ENCODE measurements at places on chromosomes 3 and 15.
A peak's percentile ranks its signal among the peaks of the same experiment; 100 is the strongest.

GRCh38 chr15:58182460-58183163, 44.4 kb downstream of the AQP9 start:
- DNase-seq: no peak

DNA sequence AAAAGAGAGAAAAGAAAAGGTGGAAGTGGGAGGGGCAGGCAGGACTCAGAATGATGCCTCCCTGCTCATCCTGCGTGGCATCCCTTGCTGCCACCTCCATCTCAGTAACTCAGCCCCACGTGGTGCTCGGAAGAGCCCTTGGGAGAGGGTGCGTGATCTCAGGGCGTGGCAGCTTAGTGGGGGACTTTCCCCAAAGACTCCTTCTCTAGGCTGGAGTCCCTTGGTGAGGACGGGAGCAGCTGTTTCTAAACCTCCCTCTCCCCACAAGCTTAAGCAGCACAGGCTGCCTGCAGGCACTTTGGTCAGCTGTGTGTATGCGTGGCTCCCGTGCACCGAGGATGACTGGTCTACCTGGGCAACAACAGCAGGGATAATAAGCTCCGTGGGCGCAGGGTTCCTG, 7.4 kb upstream of the ANPEP start:
- no peak for DNase-seq

DNA sequence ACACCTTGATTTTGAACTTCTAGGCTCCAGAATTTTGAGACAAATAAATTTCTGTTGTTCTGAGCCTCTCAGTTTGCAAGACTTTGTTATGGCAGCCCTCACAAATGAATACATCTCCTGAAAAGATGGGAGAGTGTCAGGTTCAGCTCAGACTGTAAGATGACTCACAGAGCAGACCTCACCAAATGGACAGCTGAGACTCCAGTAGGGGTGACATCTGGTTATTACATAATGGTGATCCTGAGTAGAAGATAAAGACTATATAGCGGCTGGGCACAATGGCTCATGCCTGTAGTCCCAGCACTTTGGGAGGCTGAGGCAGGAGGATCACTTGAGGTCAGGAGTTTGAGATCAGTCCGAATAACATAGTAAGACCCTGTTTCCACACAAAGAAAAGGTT, 26.2 kb upstream of the MTMR14 start:
- DNase-seq: no peak

- no peak for DNase-seq
Measured at GRCh38 chr3:30140356-30141075, 465.9 kb upstream of the TGFBR2 start.

DNA sequence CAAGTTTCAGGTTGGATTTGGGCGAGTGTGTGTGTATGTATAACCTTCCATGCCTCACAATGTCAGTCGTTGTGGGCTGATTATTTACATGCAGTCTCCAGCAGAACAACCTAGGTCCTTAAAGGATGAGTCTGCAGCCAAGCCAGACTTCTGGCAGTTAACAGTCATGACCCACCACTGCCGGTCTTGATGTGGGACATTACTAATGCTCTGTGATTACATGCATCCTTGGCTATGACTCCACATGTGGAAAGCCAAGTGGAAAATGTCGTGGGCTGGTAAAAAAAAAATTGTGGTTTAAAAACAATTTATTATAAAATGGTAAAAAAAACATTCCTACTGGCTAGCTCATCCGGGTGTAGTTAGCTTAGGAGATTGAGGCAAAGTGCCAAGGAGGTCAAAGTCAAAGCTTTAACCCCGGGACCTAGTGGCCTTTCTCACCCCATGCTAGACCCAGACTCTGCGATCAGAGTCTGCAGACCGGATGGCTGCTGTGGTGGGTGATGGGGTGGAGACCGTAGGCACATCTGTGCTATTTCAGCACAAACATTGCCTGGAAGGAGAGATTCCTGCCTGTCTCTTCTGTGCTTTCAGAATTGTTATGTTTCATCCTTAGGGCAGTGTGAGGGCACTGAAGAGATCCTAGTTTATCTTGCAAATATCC, 6.8 kb downstream of the RARRES1 start:
- no peak for DNase-seq

DNA sequence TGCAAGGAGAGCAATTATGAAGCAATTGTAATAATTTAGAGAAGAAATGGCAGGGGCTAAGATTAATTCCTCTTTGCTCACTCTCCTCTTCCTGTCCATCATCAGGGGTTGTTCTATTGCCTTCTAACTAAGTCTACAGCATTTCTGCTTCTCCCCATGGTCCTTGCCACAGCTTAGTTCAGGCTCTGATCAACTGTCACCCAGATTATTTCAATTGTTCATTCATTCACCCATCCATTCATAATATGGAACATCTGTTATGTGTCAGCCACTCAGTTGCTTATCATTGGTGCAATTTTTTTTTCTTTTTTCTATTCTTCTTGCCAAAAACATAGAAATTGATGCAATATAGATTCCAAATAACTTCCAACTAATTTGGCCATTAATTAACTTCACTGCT, 93.2 kb downstream of the CD47 start:
- no peak for DNase-seq

- DNase-seq: no peak
Measured at GRCh38 chr15:70241561-70242320, 144.0 kb upstream of the TLE3 start.

- no peak for DNase-seq
Measured at GRCh38 chr3:114873591-114873990, 273.5 kb downstream of the ZBTB20 start.

- peak; percentile 71 for DNase-seq
Measured at GRCh38 chr3:51686512-51687215, 15.6 kb downstream of the TEX264 start.

DNA sequence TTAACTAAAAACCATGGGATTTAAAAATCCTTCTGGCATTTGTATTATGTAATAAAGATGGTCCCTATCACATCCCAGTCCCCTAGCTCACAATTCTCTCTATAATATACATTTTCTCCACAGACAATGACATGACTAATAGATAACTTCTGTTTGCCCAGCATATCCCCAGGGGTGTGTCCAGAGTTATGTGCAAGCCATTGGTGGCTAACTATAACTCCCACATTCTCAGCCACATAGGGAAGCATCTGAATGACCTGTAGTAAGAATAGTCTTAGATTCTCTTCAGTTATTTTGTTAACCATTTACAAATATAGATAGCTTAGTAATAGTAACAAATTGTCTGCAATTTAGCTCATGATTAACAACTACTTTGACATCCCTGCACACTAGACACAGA, 52.2 kb upstream of the RBSN start:
- no peak for DNase-seq

DNA sequence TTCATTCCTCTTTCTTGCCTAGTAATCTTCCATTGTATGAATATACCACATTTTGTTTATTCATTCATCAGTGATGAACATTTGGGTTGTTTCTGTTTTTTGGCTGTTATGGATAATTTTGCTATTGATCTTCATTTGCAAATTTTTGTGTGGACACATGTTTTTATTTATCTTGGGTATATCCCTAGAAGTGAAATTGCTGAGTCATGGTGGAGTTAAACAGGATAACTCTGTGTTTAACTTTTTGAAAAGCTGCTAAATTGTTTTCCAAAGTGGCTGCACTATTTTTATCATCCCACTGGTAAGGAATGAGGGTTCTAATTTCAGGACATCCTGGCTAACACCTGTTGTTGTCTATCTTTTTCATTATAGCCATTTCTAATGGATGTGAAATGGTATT, 74.6 kb upstream of the ARL6 start:
- DNase-seq: no peak

DNA sequence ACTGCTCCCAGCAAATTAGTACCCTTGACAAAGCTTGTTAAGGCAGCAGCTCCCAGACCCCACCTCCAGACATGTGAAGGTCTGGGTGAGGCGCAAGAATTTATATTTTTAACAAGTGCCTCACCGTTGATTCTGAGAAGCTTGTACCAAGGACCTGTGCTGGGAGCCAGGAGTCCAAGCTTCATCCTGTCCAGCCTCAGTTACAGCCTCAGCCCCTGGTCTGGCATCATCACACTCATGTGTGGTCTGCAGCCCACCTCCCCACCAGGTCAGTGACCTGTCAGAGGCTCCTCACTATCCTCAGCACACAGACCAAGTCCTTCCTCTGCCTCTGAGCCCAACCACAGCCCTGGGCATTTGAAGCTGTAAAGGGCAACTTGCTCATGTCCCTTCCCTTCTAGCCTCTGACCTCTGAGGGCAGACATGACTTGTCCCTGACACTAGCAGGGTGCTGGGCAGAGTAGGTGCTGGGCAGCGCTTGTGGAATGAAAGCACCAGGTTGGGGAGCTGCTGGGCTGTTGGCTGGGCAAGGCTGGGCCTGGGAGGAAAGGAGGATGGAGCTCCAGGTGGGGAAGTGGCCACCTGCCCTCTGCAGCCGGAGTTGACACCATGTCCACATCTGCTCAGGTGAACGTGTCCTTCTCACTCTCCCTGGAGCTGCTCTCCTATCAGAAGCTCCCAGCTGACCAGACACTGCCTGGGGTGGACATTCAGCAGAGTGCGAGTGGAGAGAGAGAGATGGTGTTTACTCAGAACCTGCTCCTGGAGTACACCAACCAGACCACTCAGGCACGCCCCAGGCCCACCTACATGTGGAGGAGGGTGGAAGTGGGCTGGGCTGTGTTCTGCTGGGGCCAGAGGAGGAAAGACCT, 16.9 kb downstream of the ACAA1 start:
- DNase-seq: no peak

DNA sequence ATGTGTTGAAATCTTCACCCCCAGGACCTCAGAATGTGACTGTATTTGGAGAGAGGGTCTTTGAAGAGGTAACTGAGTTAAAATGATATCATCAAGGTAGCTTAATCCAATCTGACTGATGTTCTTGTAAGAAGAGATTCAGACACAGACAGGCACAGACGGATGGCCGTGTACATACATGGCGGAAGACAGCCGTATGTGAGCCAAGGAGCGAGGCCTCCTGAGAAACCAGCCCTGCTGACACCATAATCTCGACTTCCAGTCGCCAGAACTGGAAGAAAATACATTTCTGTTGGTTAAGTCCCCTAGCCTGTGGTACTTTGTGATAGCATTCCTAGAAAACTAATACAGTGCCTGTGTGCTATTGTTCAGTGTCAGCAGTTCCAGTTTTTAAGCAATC, 73.6 kb downstream of the APBA2 start:
- DNase-seq: no peak

DNA sequence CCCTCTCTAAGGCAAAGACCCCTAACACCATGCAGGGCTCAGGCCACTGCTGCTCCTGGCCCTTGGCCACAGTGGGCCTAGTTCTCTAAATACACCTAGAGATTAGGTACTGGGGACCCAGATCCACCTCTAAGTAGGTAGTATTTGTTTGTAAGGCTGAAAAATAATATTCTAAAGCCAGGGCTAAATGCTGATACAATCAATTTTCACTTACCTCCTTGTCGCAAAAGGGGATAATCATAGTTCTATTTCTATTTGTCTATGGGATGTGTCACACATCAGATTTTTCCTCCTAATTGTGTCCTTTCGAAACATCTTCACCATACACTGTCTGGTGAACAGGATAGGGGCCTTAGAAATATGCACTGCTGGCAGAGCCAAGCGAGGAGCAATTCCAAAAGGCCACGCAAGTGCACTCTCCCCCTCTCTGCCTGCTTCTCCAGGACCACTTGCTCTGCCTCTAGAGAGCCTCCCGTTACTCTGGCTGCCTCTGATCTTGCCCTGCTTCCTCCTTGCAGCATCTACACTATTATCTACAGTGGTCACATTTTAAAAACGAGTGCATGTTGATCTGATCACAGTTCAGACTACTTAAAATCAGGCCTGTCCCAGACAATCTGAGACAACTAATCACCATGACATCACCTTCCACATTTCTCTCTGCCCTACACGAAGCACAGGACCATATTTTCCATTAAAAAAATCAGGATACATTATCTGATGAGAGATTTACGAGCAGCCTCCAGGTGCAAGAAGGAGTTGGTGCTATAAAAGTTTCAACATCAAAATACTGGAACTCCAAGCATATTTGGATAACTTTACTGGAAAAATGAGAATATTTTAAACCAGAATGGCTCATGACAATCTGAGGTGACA, 115.4 kb downstream of the MYLK start:
- no peak for DNase-seq

GRCh38 chr15:78408961-78409360, 29.1 kb upstream of the IREB2 start:
- no peak for DNase-seq

GRCh38 chr3:52243791-52244628, 1.5 kb upstream of the PPM1M start:
- DNase-seq: no peak

DNA sequence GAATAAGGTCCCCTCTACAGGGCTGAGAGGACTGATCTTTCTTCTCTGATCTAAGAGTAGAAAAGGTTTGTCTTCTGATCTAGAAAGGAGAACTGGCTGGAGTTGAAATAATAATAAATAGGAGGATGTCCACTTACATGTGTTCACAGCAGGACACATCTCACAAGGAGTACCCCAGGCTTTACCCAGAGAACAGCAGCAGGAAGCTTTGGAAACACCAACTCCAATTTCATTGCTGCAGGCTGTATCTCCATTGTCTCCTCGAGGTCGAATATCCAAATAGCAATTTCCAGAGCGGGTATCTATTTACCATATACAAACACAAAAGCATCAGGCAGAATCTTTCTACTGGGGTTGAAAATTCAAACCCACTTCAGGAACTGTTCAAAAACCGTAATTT, 136.6 kb downstream of the DUT start:
- DNase-seq: no peak

GRCh38 chr3:146550743-146551510, 6.5 kb upstream of the PLSCR1 start:
- no peak for DNase-seq

- DNase-seq: no peak
Measured at GRCh38 chr3:60841355-60841754, 409.9 kb downstream of the FHIT start.

GRCh38 chr3:104521606-104522336, 844.9 kb upstream of the ALCAM start:
- no peak for DNase-seq

DNA sequence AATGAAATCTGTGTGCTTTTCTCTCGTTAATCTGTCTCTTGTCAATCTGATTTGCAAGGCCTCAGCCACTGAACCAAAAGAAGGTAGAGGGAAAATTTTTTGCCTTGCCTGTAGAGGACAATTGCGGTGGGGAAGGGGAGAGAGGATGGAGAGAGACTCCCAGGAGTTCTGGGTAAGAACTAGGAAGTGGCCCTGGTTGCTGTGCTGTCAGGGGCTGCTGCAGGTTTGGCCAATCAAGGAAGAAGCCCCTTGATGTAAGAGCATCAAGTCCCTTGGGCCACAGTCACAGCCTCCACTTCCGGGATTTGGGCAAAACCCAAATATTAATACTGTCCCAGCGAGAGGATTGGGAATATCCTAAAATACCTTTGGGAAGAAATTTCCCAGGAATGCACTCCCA, 43.3 kb downstream of the TRANK1 start:
- DNase-seq: no peak
